ENCODE measurements at places on chromosomes 1 and 21.

GRCh38 chr1:224767676-224768075 lies 151.6 kb downstream of the CNIH3 start:
- DNase-seq: no peak

DNA sequence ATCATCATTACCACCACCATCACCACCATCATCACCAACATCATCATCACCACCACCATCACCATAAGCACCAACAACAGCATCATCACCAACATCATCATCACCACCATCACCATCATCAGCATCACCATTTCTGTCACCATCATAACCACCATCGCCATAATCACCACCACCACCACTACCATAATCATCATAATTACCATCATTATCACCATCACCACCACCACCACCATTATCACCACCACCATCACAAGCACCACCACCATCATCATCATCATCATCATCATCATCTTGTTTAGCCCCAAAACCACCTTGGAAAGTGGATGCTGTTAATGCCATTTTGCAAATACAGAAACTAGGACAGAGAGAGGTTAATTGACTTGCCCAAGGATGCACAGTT lies 22.5 kb downstream of the CAMK2N1 start:
- no peak for DNase-seq

DNA sequence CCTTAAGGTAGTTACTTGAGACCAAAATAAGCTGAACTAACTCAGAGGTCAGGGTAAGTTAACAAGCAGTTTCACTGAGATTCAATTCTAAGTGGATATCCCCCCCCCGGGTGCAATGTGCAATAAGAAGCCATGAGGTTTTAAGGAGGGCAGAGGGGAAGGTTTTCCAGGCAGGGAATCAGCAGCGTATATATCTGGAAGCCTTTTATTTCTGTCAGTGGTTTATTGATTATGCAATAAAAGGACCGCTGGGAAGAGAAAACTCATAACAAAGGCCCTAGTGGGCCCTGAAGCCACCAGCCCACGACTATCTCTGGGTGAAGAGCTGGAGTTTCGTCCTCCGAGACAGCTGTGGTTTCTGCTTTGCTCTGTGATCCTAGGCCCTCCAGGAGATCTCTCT lies 53.1 kb upstream of the CTPS1 start:
- no peak for DNase-seq

- DNase-seq: no peak
Observed at GRCh38 chr1:220825819-220826551, 39.3 kb downstream of the MTARC1 start.

GRCh38 chr1:24709791-24710441 lies 35.3 kb upstream of the CLIC4 start:
- no peak for DNase-seq
